Cardiac atrium fibroblast (primary cell): ENCODE measurements at places on chromosomes 12 and 14. TPM values are rescaled to one million over a fixed set of nuclear protein-coding genes. Genes with fewer than 3 reads are reported as not detected.

The PTCSC3 gene
- not detected in 2 replicates for total RNA-seq

The ADGRD1 gene
- total RNA-seq, result 5.1 and 14.7 TPM in 2 replicates

The TOMM20L gene
- total RNA-seq, result not detected in 2 replicates

The KLHL28 gene
- total RNA-seq, result 6.8 and 12.8 TPM in 2 replicates

The KERA gene
- total RNA-seq, result not detected in 2 replicates

The SLC25A47 gene
- not detected in 2 replicates for total RNA-seq

The LBHD2 gene
- total RNA-seq, result not detected in 2 replicates

The CACNA2D4 gene
- total RNA-seq, result not detected in 2 replicates

The GLS2 gene
- not detected in 2 replicates for total RNA-seq

The ENDOU gene
- total RNA-seq, result 0.18 TPM in 1 of 2 replicates, not detected in the other

The WDR89 gene
- 6.3 and 13.7 TPM in 2 replicates for total RNA-seq

The RILPL2 gene
- total RNA-seq, result 4.2 and 6.5 TPM in 2 replicates

The AACS gene
- total RNA-seq, result 27.1 and 32.1 TPM in 2 replicates

The AKAP5 gene
- total RNA-seq, result 0.32 and 0.36 TPM in 2 replicates

The BIN2 gene
- not detected in 2 replicates for total RNA-seq

The KRT2 gene
- not detected in 2 replicates for total RNA-seq

The XPOT gene
- 79.3 and 93.2 TPM in 2 replicates for total RNA-seq

The MMAB gene
- total RNA-seq, result 33.6 and 51.0 TPM in 2 replicates

The RFX4 gene
- not detected in 2 replicates for total RNA-seq

The PPFIBP1 gene
- total RNA-seq, result 58.2 and 59.9 TPM in 2 replicates

The RNASE1 gene
- total RNA-seq, result 3.4 and 8.1 TPM in 2 replicates

The C1QL4 gene
- not detected in 2 replicates for total RNA-seq

The SVOP gene
- total RNA-seq, result not detected in 2 replicates

The TROAP gene
- total RNA-seq, result 4.1 and 7.6 TPM in 2 replicates

The SLC39A5 gene
- total RNA-seq, result not detected in 2 replicates

The SMIM41 gene
- total RNA-seq, result not detected in 2 replicates

The INHBE gene
- total RNA-seq, result 0.36 and 1.1 TPM in 2 replicates

The CPSF2 gene
- total RNA-seq, result 23.5 and 32.9 TPM in 2 replicates

The DAO gene
- total RNA-seq, result not detected in 2 replicates

The EXD2 gene
- total RNA-seq, result 11.8 and 14.8 TPM in 2 replicates

The GPR33 gene
- not detected in 2 replicates for total RNA-seq

The WNT1 gene
- not detected in 2 replicates for total RNA-seq

The MAPK1IP1L gene
- 53.8 and 60.1 TPM in 2 replicates for total RNA-seq

The TMEM119 gene
- 1.3 TPM in 1 of 2 replicates, not detected in the other for total RNA-seq

The CLEC6A gene
- total RNA-seq, result not detected in 2 replicates

The LIN7A gene
- total RNA-seq, result 5.3 and 12.1 TPM in 2 replicates

The DBX2 gene
- not detected in 2 replicates for total RNA-seq

The TEX22 gene
- total RNA-seq, result 0.18 TPM in 1 of 2 replicates, not detected in the other

The AGAP2 gene
- total RNA-seq, result 0.18 and 0.32 TPM in 2 replicates

The IGFBP6 gene
- 275 and 379 TPM in 2 replicates for total RNA-seq

The TMEM63C gene
- 1.5 TPM in 1 of 2 replicates, not detected in the other for total RNA-seq

The GABARAPL1 gene
- total RNA-seq, result 35.6 and 38.3 TPM in 2 replicates

The FERMT2 gene
- total RNA-seq, result 164 and 195 TPM in 2 replicates

The LRIG3 gene
- total RNA-seq, result 4.0 and 15.1 TPM in 2 replicates

The PLEKHG7 gene
- total RNA-seq, result not detected in 2 replicates

The C12orf50 gene
- total RNA-seq, result not detected in 2 replicates

The CCDC177 gene
- 0.16 and 0.54 TPM in 2 replicates for total RNA-seq
